SK-N-MC (cell line): ENCODE measurements at places on chromosomes 7 and 10.

GRCh38 chr7:25646726-25647413 lies 418.6 kb upstream of the NPVF start:
- no peak for DNase-seq

DNA sequence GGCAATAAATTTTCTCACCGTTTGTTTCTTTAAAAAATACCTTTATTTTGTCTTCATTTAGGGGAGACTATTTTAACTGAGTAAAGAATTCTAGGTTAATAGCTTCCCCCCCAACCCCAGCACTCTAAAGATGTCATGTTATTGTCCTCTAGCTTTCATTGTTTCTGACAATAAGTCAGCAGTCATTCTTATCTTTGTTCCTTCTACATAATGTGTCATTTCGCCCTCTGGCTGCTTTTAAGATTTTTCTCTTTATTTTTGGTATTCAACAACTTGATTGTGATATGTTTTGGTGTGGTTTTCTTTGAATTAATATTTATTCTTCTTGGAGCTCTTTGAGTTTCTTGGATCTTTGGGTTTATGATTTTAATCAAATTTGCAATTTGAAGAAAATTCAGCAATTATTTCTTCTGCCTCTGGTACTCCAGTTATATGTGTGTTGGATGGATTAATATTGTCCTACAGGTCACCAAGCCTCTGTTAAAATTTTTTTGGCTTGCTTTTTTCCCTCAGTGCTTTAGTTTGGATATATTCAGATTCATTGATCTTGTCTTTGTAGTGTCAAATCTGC lies 64.6 kb upstream of the ELN start:
- no peak for DNase-seq

GRCh38 chr7:111763221-111763801 lies 201.0 kb upstream of the IMMP2L start:
- DNase-seq, result no peak

- DNase-seq, result no peak
These were observed 197.4 kb upstream of the KLF14 start for GRCh38 chr7:130931423-130931822.

GRCh38 chr7:98640375-98640774 lies 23.3 kb downstream of the NPTX2 start:
- no peak for DNase-seq

DNA sequence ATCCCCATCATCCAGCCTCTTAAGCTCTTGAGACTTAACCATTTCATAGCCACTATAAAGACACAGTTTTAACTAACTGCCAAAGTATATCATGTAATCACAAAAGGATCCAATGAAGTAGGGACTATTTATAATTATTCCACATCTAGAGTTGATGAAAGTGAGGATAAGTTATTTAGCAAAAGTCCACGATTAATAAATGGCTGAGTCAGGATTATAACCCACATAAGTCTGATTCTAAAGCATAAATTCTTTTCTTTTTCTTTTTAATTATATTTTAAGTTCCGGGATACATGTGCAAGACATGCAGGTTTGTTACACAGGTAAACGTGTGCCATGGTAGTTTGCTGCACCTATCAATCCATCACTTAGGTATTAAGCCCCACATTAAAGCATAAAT lies 166.1 kb downstream of the PPP1R3A start:
- DNase-seq, result no peak

GRCh38 chr7:26652401-26653100 lies 211.8 kb downstream of the SKAP2 start:
- no peak for DNase-seq

DNA sequence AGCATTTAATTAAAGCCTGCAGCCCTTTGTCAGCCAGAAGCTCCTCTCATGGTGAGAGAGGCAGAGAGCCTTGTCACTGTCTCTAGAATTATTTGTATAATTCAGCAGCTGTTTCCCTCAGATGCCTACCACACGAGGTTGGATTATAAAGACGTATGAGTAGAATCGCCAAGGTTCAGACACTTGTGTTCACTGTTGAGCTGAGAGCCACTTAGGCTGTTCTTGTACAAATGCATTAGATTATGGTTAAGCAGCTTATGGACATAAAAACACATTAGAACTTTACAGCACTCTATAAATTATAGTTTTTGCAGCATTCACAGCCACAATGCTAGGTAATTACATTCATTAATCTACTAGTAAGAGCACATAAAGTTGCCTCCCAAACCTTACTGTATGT lies 282.6 kb downstream of the AUTS2 start:
- no peak for DNase-seq

DNA sequence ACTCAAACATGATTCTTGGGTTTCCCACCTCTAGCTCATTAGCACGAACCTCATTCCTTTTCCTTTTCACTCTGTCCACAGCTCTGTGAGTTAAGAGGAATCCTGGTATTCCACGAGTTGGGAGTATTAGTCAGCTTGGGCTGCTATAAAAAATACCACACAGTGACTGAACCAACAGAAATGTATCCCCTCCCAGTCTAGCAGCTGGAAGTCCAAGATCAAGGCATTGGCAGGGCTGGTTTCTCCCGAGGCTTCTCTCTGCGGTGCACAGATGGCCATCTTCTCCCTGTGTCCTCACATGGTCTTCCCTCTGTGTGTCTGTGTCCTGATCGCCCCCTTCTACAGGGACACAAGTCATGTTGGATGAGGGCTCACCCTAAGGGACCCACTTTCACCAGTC lies 261.6 kb downstream of the TNS3 start:
- no peak for DNase-seq

DNA sequence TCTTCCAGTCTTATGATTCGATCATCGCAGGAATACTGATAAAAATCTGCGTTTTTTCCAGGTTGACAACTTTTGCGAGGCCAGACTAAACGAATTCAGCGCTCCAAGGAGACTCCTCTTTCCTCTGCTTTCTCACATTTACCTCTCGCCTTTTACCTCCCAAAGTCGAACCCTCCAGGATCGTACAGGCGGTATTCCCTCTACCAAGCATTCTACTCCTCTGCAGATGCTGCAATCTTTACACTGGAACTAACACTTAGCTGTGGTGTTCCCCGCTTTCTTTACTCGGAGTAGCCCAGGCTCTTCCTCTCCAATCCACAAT lies 449 bp downstream of the NUDT5 start:
- no peak for DNase-seq

GRCh38 chr10:12788277-12788676 lies 213.2 kb downstream of the CCDC3 start:
- DNase-seq, result no peak

DNA sequence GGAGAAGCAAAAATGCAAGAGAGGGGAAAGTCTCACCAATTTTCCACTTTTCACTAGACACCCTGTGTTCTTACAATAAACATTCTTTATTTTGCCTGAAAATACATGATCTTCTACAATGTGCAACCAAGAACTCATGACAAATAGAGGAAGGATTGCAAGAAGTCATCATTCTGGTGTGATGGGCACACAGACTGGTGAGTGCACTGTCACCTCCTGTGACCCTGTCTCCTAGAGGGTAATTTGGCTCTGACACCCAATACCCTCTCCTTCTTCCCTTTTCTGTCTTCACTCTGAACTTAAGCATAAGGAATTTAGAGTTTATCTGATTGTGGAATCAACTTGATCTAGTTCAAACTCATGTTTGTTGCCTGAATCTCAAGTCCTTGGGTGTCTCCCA lies 153.7 kb downstream of the SH2D4B start:
- DNase-seq, result no peak

GRCh38 chr10:17212802-17213221 lies 11.3 kb upstream of the TRDMT1 start:
- no peak for DNase-seq

DNA sequence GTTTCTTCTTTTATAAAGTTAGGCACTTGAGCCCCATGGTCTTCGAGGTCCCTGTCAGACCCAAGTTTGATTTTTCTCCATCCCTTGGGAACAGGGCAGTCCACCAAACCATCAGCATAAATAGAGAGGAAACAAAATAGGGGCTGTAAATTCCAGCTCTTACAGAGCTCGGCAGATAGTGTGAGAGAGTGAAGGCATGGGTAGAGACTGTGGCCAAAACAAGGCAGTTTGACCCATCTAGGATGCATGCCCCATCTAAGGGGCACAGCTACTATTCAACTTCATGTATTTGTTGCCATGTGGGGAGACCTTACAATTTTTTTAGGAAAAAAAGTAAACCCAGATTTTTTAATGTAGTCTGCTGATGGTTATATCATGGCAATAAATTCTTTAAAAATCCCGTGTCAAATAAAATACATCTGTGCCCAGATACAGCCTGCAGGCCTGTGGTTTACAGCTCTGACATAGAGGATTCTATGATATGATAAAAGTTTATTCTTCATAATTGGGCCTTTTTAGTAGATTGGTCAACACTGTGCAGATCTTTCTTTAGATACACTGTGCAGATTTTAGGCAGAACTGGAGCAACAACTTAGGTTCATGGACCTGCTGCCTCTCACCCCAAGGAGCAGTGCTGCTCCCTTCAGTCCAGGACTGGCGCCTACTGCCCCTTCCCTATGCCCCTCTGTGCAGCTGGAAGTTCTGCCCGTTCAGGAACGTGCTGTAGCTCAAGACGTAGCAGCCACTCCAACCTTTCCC lies 5.3 kb downstream of the PPP1R3C start:
- DNase-seq, result no peak

- DNase-seq, result no peak
These were observed 211.1 kb downstream of the MGMT start for GRCh38 chr10:129678186-129678585.
